SIG-M5 (cell line): ENCODE measurements at places on chromosomes 1 and 21.

GRCh38 chr1:223038288-223039006 is 104.6 kb downstream of the TLR5 start:
- DNase-seq, result no peak

- DNase-seq, result no peak
Measured at GRCh38 chr1:100348549-100349144, 3.7 kb upstream of the CDC14A start.

DNA sequence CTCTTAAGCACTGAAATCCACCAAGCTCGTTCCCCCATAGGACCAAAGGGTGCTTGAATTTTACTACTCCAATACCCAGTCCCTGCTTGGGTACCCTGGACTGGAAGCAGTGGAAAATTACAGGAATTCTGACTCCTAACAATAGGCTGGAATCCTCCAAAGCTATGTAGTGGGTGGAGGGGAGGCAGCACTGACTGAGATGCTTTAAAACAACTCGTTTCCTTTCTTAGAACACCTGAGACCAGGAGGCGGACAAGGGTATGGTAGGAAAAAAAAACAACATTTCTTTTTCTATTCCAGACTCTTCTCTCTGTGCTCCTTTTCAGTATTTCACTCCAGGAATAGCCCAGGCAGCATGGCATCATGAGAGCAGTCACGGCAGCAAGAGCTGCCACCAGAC is 2.3 kb downstream of the PEF1 start:
- DNase-seq, result no peak

- DNase-seq, result no peak
Measured at GRCh38 chr21:43974791-43975468, 37.2 kb upstream of the TRAPPC10 start.

DNA sequence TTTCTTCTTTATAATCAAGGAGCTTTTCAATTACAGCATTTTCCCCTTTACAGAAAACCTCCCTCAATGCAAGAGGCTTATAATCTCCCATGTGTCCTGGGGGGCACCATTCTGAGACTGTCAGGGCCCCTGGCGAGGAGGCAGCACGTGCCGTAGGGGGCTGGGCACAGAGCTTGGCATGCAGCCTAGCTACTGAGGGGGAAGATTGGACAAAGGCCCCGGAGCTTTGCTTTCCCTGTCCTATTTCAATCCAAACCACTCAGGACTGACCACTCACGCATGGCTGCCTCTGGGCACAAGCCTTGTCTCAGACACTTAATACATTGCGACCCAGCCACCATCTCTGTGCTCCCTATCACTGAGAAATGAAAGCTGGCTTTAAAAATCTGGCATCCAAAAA is 2.8 kb upstream of the RAP1GAP start:
- DNase-seq, result no peak

GRCh38 chr1:156602557-156602993 is 1.3 kb upstream of the GPATCH4 start:
- no peak for DNase-seq

- no peak for DNase-seq
Measured at GRCh38 chr1:1000357-1001056, 610 bp upstream of the HES4 start.

DNA sequence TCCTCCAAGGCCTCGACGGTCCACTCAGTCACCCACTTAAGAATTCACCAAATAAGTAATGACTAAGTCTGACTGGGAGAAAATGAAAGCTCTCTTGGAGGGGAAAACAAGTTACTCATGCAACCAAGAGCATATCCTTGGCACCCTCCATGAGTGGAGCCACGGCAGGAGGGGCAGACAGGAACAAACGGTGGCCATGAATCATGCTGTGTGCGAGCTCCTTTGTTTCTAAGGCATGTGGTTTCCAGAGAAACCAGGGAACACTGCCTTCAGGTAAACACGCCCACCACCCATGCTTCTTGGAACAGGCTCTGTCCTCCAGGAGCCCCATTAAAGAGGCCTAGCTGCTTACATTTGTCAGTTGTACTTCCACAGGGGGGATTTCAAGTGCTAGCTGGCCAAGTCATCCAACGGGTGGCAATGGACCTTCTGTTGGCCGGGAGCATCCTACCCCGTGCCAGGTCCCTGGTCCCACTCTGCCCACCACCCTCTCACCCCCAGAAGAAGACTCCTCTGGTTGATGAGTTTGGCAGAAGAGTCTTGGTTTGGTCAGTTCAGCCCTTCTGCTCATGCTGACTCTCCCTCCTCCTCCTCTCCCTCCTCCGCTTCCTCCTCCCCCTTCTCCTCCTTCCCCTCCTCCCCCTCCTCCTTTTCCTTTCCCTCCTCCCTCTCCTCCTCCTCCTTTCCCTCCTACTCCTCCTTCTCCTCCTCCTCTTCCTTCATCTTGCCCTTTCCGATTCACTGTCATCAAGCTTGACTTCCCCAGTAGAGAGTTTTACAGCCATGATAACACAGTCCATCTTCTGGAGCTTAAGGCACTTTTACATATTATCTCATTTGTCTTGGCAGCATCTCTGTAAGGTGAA is 107.6 kb downstream of the CCDC185 start:
- no peak for DNase-seq

- no peak for DNase-seq
Measured at GRCh38 chr1:25036117-25036546, 106.1 kb upstream of the RUNX3 start.

DNA sequence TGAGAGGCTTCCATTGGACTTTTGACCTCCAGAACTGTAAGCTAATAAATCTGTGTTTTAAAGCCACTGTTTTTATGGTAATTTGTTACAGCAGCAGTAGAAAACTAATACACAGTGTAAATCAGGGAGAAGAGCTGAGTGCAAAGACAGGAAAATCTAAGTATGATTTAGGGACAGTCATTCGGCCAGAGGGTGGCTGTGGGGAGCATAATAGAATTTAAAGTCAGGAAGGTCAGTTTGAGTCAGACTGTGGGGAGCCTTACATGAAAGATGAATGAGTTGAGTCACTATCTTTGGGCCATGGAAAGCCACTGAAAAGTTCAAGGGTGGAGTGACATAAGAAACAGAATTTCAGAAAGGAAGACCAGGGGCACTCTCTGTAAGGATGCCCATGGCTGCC is 52.4 kb upstream of the SSX2IP start:
- DNase-seq, result no peak

- peak; percentile 74 for DNase-seq
Measured at GRCh38 chr1:27525296-27526272, 35.6 kb upstream of the WASF2 start.
